CD8-positive, alpha-beta memory T cell (primary cell): ENCODE measurements at places on chromosomes 7 and 10. TPM values are rescaled to one million over a fixed set of nuclear protein-coding genes. Genes with fewer than 3 reads are reported as not detected.
A peak's percentile ranks its signal among the peaks of the same experiment; 100 is the strongest.

The NDUFB8 gene
- total RNA-seq: 246 TPM

The SUFU gene
- 8.3 TPM for total RNA-seq

The COBL gene
- not detected for total RNA-seq

DNA sequence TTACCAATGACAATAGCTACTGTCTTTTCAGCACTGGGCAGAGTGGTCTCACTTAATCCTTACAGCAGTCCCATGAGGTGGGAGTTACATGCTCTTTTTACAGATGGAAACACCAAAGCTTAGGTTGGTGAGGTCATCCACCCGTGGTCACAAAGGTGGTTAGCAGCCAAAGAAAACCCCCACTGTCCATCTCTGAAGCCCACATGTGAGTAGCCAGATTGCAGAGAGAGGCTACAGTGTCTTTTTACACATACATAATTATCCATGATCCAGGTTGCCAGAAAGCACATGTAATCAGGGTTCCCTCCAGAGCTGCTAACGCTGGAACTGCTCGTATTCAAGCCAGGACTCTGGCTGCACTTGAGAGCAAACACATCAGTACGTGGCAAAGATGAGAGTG, 24.6 kb upstream of the ANKRD2 start:
- H3K4me1 ChIP-seq: no peaks in the 10 kb centered on the region

DNA sequence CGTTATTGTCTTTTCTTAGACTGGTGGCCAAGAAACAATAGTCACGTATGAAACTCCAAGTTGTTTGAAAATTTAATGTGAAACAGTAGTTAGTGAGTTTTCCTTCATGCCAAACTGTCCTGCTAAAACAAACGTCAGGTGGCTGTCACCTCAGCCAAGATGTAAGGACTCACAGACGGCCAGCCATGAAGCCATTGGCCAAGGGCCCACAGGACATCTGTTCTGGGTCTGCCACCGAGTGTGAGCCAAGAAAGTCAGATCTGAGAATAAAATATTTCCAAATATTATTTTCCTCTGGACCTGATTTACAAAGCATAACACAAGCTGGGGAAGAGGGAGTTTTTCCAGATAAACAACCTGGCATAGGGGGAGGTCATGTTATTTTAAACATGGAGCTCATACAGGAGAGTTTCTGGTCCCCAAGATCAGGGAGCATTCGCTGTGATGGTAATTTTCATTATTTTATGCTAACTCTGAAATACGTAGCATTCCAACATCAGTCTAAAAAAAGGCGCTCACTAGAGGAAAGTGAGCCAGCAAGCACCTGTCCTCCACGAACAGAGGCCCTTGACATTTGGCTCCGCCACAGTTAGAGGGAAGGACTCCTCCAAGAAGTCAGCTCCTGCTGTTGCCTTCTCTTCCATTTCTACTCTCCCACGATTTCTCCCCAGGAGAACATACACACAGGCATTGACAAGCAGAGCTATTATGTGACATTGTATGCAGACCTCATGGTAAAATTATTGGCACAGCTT, 38.9 kb upstream of the LANCL2 start:
- peaks cover 3% of the 10 kb centered on the region for H3K27me3 ChIP-seq
- H3K4me3 ChIP-seq: no peak overlapping the region
- H3K27ac ChIP-seq: no peak overlapping the region
- DNase-seq: no peak
- no peaks in the 10 kb centered on the region for H3K4me1 ChIP-seq

- H3K27me3 ChIP-seq: no peaks in the 10 kb centered on the region
- DNase-seq: peak; percentile 23
- H3K4me3 ChIP-seq: no peak overlapping the region
- no peaks in the 10 kb centered on the region for H3K36me3 ChIP-seq
- no peak overlapping the region for H3K27ac ChIP-seq
These were observed 22.7 kb downstream of the CISD1 start for GRCh38 chr10:58291538-58292174.

DNA sequence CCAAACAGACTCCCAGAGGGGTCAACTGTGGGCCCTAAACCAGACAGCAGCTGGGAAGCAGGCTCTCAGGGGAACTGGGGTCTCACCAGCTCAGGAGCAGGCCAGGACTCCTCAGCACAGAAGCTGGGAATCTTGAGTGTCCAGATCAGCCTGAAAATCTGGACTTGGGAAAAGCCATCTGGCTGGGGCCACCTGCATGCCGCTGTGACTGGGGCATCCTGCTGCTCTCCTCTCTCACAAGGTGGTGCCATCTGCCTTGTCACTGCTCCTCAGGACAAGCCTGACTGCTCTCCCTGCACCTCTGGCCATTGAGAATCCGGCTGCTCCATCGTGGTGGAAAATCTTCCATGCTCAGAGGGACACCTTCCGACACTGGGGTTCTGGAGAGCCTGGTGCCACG, 141.4 kb downstream of the PLPP4 start:
- no peaks in the 10 kb centered on the region for H3K36me3 ChIP-seq
- no peak overlapping the region for H3K27ac ChIP-seq
- no peak overlapping the region for H3K4me3 ChIP-seq

- no peak for DNase-seq
- H3K36me3 ChIP-seq: no peaks in the 10 kb centered on the region
- H3K4me1 ChIP-seq: no peaks in the 10 kb centered on the region
- H3K27ac ChIP-seq: no peak overlapping the region
These were observed 4.2 kb upstream of the EBF3 start for GRCh38 chr10:129968020-129968852.

- no peaks in the 10 kb centered on the region for H3K36me3 ChIP-seq
- H3K27me3 ChIP-seq: no peaks in the 10 kb centered on the region
- no peak overlapping the region for H3K27ac ChIP-seq
These were observed 57.9 kb downstream of the CDCA7L start for GRCh38 chr7:21887779-21888178.

GRCh38 chr7:13852281-13852968, 137.0 kb downstream of the ETV1 start:
- no peak for DNase-seq
- no peaks in the 10 kb centered on the region for H3K27me3 ChIP-seq
- H3K4me1 ChIP-seq: peaks cover 22% of the 10 kb centered on the region

DNA sequence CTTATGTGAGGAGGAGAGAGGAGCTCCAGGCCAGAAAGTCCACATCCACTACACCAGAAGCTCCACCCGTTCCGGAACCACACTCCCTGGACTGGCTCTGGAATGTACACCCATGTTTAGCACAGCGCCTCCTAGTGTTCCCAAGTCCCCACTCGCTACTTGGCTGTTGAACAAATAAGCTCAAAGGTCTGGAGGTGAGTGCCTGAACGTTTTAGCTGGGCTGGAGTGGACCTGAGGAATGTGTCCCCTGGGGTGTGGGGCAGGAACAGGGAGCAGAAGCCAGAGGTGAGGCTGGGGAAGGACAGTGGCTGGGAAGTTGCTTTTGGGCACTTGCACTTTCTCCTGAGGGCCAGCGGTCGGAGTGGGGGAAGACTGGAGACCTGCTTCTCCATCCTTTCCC, 164.1 kb upstream of the CDCA7L start:
- DNase-seq: no peak
- H3K36me3 ChIP-seq: no peaks in the 10 kb centered on the region
- H3K4me3 ChIP-seq: no peak overlapping the region

DNA sequence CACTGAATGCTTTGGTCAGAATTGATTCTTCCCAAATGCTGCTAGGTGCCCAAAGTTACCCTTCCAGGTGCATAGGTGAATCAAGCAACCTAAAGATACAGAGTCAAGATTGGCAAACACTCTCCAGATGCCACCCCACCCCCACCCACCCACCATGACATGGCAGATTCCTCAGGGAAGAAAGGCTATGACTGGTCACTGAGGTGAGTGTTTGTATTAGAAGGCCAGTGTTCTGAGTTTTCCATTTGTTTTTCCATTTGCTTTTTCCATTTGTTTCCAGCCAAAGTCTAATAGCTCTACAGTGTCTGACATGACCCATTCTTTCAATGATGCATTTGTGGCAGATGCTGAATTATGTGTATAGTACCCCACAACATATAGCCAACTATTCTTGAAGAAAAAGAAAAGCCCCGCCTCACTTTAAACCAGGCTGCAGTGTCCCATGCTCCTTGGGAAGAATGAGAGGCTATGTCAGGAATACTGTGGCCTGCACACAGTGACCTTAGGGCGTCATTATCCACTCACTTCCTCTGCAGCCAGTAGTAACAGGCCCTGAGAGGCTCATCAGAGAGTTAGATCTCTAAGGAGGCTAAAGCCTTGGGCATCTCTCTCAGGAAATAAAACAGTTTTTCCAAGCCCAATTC, 16.1 kb upstream of the HIBADH start:
- no peak for DNase-seq
- H3K36me3 ChIP-seq: no peaks in the 10 kb centered on the region
- H3K27me3 ChIP-seq: no peaks in the 10 kb centered on the region
- no peak overlapping the region for H3K27ac ChIP-seq
- no peaks in the 10 kb centered on the region for H3K4me1 ChIP-seq
- no peak overlapping the region for H3K4me3 ChIP-seq

DNA sequence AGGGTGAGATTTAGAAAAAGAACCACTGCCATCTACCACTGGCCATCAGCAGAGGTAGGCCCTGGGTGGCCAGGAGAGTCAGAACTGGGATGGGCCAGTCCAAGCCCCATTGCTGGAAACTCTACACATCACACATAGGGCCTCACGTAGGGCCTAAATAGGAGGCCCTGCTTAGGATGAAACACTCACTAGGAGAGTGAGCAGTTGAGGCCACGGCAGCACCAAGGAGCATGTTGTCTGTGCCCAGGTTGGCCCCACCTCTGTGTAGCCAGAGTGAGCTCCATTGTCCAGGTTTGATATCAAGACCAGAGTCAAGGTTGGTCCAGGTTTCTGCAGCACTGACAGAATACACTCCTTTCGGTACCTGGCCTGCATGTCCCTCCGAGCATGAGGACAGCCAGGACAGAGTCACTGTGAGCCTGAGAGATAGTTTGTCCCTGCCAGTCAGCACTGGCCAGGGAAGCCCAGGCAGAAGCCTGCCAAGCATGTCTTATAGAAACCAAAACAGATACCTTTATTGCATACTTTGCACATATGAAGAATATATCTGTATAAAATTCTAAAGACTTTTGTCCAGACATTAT, 77.9 kb upstream of the CAMK2B start:
- no peaks in the 10 kb centered on the region for H3K4me1 ChIP-seq
- no peaks in the 10 kb centered on the region for H3K27me3 ChIP-seq
- DNase-seq: no peak
- peaks cover 37% of the 10 kb centered on the region for H3K36me3 ChIP-seq

- peaks cover 31% of the 10 kb centered on the region for H3K4me1 ChIP-seq
- no peaks in the 10 kb centered on the region for H3K36me3 ChIP-seq
- peak within 1 kb of the TSS; percentile 65 for H3K4me3 ChIP-seq
- H3K27ac ChIP-seq: peak within 1 kb of the TSS; percentile 80
These were observed at the start of gene ELMO1 for GRCh38 chr7:37448636-37449361. Gene ELMO1, minus strand, starts transcription at chr7:37448864. Its CDS starts 106,174 bp downstream, at chr7:37342690.
